IPS DF 19.7 (cell line): ENCODE measurements at places on chromosomes 6 and 20.

DNA sequence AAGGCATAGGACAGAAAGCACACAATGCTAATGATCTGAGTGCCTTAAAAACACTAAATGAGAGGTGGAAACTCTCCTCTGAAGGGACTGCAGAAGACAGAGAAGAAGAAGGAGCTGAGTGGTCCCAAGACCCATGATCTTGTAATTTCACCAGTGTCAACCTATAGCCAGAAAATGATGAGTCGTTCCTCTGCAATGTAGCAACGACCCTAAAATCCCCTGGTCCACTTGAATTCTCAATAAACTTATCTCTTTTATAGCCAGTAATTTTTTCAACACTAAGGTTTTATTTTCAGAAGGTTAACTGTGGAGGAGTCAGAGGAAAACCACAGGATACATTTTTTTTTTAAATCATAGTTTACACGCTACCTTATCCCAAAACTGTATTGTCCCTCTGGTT is 490.6 kb upstream of the MARCKS start:
- no peak for DNase-seq

GRCh38 chr20:5072756-5073659 is 46.8 kb downstream of the PCNA start:
- no peak for DNase-seq

- no peak for DNase-seq
These were observed 3.4 kb downstream of the APMAP start for GRCh38 chr20:24989162-24989561.

DNA sequence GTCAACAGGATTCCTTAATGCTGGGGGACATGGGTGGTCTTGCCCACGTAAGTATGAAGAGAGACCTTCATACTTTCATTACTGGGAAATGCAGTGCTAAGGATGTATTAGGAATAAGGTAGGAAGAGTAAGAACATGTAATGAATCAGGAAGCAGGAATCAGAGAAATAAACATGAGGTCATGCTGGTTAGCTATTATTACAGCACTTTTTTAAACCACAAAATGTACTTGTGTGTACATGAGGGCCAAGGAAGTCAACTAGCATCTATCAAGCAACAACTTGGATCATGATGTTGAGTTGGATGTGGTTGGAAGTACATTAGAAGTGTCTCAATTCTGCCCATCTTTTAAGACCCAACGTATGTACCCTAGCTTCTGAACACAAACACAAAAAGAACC is 63.5 kb upstream of the E2F3 start:
- DNase-seq = no peak
